ENCODE measurements at places on chromosomes 6 and 20. TPM values are rescaled to one million over a fixed set of nuclear protein-coding genes. Genes with fewer than 3 reads are reported as not detected.

TXLNB gene
- 0.32 TPM for total RNA-seq

SOX18 gene
- total RNA-seq = under 0.01 TPM

SIGLEC1 gene
- total RNA-seq = not detected

PDYN gene
- not detected for total RNA-seq

LY6G6F gene
- total RNA-seq = not detected

BTNL2 gene
- not detected for total RNA-seq

TGM3 gene
- total RNA-seq = not detected

F13A1 gene
- not detected for total RNA-seq

C6orf118 gene
- not detected for total RNA-seq

TP53TG5 gene
- not detected for total RNA-seq

FBXO30 gene
- 8.7 TPM for total RNA-seq

HLA-DQA1 gene
- total RNA-seq = not detected

EYA2 gene
- not detected for total RNA-seq

PTCRA gene
- total RNA-seq = not detected

SLCO4A1 gene
- 3.0 TPM for total RNA-seq

SDC4 gene
- 129 TPM for total RNA-seq

DIDO1 gene
- 47.5 TPM for total RNA-seq

NKAIN2 gene
- not detected for total RNA-seq

SLC17A9 gene
- total RNA-seq = 24.8 TPM

STMN3 gene
- total RNA-seq = 5.6 TPM

EPPIN gene
- total RNA-seq = not detected

CASP8AP2 gene
- 11.9 TPM for total RNA-seq

GMDS gene
- total RNA-seq = 3.9 TPM

CYP21A2 gene
- total RNA-seq = under 0.01 TPM

PI16 gene
- total RNA-seq = under 0.01 TPM

PRDM1 gene
- 39.7 TPM for total RNA-seq

DPPA5 gene
- not detected for total RNA-seq

SLPI gene
- not detected for total RNA-seq

KIAA1755 gene
- total RNA-seq = 0.64 TPM

Data from fibroblast of villous mesenchyme (primary cell).